ENCODE measurements at places on chromosomes 16 and 17.

- no peak for DNase-seq
These were observed 742 bp upstream of the NUTF2 start for GRCh38 chr16:67846063-67846319.

- no peak for DNase-seq
These were observed 55.7 kb downstream of the WSB1 start for GRCh38 chr17:27349540-27350021.

DNA sequence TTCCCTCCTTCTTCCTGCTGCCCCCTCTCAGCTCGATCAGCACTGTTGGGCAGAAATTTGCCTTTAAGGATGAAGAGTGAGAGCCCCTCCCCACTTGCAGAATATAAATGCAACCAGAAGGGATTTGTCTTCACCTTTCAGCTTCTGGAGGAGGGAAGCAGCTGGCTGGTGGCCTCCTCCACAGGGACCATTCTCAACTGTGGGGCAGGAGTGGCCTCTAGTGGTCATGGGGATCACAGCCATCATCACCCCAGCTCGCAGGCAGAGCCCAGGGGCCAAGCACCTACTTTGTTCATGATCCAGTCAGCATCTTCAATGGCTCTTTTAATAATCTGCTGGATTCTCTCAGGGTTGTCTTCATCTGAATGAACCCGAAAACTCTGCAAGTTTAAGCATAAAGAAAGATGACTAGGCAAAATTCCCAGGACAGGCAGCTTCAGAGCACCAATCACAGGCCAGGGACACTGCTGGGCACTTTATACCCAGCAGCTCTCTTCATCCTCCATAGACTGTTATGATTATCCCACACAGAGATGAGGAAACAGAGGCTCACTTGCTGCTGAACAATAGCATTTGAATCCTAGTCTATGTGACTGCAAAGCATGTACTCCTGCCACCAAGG lies 13.1 kb downstream of the LYRM9 start:
- DNase-seq, result peak; percentile 46

DNA sequence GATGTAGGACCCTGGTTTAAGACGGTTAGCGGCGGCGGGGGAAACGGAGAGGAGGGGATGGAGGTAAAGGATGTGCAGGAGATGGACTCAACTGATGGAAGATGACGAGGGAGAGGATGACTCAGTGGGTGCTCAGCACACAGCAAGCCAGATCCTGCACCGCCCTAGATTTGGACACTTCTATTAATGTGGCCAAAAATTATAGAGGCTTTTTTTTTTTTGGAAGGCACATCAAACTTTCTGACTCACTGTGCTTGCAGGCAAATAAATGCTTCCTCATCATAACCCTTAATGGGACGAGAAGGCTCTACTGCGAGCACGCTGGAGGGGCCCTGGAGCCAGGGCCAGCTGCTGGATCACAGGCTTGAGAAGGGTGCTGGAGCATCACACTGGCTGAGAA lies 36.0 kb downstream of the RTN4RL1 start:
- DNase-seq, result no peak

DNA sequence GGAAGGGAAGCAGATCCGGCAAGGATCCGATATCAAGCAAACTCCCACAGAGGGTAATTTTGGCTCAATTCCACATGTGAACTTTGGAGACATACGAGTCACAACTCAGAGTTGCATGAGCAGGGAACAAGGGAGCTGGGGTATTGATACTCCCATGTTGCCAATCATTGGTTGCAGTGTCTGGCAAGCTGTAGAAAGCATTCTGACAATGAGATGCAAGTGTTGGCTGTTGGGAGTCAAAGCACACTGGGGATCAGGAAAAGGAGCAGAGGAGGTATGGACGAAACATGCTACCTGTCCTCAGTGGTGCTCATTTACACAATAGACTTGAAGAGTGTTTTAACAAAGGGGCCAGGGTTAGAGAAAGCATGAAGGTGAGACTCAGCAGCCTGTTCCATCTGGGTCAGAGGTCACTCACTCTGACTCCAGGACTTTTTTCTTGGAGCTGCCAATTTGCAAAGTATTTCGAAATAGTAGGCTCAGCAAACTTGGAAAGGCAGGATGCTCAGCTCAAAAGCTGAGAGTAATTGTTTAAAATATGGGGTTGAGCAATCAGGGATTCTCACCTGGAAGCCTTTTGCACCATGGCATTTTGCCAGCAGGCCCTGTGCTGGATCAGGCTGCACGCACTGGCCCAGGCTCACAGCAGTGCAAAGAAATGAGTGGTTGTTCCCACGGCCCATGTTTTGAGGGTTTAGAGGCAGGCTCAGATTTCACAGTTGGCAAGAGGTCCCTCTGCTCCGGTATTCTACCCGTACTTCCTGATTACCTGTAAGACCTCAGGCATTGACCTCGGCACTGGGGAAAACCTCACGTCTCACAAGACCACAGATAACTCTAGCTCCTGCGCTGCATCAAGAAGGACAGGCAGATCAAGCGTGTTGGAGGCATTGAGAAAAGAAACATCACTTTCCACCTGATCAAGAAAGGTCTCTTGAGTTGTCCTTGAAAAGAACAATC lies 17.6 kb upstream of the NKD1 start:
- DNase-seq, result no peak

- DNase-seq, result no peak
These were observed 149.3 kb upstream of the GSE1 start for GRCh38 chr16:85463672-85464382.

DNA sequence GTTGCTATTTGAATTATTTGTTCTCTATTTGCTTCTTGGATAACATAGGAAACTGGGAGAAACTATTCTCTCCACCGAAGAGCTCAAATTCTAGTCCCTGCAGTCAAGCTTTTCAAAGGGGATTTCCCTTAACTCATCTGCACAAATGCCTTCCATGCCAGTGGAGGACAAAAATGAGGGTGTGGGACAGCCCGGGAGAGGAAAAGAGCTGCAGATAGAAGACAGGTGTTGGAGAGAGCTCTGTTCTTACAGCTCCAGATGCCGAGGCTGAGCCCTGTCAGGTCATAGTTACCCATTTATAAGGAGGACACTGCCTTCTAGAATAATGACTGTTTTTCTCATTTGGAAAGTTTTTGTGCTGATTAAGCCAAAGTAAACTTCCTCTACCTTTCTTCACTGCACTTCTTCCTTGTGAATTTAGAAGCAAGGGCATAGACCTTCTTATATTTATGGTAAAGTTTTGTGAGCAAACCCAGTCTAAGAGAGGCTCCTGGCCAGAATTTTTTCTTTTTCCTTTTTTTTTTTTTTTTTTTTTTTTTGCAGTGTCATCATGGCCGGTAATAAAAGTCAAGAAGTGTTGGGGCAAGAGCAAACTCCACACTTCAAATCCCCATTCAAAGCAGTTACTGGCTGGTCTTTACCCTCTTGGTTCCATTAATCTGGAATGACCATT lies 177.2 kb downstream of the ABCC12 start:
- DNase-seq, result no peak

DNA sequence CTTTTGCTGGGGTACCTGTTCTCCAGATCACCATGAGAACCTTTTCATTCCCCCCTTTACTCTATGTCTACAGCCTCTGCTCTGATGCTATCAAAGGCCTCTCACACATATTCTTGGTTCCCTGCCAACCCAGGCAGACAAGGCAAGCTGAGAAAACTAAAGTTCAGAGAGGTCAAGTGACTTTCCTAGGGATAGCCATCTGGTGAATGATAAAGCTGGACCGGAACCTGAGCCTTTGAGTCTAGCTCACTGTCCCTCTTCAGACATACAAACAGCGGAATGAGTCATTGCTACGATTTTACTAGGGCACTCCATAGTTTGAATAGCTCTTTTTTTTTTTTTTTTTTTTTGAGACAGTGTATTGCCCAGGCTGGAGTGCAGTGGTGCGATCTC lies 73.3 kb downstream of the XYLT1 start:
- no peak for DNase-seq

DNA sequence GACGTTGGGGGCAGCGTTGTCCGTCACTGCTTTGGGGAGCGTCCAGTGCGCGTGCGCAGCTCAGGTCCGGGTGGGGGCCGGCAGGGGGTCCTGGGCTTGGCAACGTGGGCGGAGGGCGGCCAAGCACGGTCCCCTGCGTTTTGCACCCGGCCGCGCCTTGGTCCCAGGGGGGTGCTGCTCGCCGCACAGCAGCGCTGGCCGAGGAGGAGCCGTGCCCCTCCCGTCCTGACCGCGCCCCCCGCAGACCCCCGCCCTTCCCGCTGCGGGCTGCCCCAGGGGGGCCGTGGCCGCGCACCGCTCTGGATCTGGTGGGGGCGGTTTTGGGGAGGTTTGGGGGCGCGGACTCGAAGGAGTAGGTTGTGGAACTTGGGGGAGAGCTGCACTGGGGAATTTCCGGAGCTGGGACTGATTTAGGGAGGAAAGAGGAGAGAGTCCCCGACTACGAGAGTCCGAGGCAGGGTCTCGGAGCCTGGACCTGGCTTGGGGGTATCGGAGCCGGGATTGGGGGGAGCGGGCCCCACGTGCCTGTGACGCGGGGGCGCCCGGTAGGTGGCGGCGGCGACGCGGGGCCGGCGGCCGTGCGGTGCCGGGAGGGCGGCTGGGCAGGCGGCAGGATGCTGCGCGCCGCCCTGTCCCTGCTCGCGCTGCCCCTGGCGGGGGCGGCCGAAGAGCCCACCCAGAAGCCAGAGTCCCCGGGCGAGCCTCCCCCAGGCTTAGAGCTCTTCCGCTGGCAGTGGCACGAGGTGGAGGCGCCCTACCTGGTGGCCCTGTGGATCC lies at the start of gene SLC9A5:
Gene SLC9A5 (plus strand): TSS at position 579 of the 777 bp plus-strand sequence. CDS start 36 bp downstream, at position 615.
- DNase-seq, result peak; percentile 45

GRCh38 chr17:79201119-79201518 lies 126.5 kb downstream of the ENGASE start:
- DNase-seq, result no peak

- peak; percentile 55 for DNase-seq
These were observed at the start of gene ABR for GRCh38 chr17:1179818-1180742. Gene ABR, minus strand, starts transcription at chr17:1179981. Its CDS starts 254 bp downstream, at chr17:1179727.

- DNase-seq, result no peak
These were observed 76.7 kb downstream of the CEP112 start for GRCh38 chr17:66115246-66115645.

DNA sequence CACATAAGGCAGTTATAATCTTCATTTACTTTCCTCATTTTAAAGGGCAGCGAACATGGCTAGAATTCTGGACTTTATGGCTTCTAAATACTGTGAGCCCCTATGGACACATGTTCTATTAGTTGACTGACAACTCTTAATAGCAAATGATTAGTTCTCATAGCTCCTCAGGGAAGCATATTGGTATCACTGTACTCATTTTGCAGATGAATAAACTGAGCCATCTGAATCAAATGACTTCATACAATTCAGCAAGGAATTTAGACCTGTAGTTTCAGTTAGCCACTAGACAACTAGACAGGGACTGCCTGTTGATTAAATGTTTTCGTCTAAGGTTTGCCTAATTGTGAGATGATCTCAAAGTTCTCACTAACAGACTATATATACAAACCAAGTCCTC lies 9.7 kb downstream of the TOB1 start:
- no peak for DNase-seq

DNA sequence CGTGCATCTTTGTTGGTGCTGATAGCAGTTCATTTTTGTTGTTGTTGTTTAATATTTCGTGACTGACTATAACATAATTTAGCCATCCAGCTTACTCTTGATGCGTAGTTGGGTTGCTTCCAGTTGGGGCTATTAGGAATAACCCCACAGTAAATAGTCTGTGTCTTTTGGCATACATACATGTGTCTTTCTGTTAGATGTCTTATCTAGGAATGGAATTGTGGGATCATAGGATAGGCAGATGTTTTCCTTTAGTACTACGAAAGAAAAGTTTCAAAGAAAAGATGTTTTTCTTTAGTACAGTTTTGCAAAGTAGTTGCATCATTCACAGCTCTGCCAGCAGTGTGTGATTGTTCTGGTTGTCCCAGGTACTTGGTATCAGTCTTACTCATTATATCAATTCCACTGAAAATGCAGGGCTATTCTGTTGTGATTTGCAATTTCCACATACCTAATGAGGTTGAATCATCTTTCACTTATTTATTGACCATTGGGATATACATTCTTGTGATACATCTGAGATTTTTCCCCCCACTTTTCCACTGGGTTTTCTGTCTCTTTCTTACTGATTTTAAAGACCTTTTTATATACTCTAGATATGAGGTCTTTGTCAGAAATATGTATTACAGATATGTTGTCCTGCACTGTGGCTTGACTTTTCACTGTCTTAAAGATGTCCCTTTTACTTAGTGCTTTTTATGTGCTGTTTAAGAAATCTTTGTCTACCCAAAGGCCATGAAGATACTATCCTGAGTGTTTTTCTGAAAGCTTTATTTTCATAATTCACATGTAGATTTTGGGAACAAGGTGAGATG lies 173.3 kb downstream of the MRTFB start:
- no peak for DNase-seq

DNA sequence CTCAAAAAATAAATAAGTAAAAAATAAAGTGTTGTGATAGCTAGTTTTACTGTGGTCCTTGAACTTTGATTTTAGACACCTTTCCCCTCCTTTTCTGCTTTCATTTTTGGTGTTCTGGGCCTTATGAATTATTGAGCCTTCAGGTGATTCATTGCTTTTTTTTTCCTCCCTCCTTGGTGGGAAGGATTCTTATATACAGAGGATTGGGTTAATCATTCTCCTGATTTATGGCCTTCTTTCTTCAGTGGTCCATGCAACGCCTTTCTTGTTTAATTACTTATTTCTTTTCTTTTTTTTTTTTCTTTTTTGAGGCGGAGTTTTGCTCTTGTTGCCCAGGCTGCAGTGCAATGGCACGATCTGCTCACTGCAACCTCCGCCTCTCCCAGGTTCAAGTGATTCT lies 8.0 kb upstream of the MYL4 start:
- no peak for DNase-seq

All from activated B cell treated with CpG ODN at 0.5 μM for 24 hours (primary cell).